GM12878 (cell line): ENCODE measurements at places on chromosomes 16 and 17.

DNA sequence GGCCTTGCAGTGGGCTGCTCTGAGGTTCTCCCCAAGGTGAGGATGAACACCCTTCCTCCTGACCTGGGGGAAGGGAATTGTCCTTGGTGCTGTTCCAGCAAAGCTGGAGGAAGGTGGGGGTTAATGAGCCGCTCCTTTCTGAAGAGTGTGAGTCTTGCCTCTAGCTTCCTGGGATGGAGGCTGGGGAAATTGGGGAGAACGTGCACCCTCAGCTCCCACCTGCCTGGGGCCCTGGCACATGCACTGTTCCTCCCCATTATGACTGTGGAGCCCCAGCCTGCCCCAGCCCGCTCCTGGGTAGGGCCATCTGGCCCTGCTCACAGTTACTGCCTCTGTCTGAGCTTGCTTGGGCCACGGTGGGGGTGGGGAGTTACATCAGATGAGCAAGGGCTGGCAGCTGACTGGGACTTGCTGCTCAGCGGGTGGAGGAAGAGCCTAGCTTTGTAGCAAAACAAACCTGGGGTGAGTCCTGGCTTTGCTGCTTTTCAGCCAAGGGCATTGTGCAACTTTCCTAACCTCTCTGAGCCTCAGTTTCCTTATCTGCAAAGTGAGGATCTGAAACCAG is 11.1 kb downstream of the TNS4 start:
- no peak for DNase-seq

DNA sequence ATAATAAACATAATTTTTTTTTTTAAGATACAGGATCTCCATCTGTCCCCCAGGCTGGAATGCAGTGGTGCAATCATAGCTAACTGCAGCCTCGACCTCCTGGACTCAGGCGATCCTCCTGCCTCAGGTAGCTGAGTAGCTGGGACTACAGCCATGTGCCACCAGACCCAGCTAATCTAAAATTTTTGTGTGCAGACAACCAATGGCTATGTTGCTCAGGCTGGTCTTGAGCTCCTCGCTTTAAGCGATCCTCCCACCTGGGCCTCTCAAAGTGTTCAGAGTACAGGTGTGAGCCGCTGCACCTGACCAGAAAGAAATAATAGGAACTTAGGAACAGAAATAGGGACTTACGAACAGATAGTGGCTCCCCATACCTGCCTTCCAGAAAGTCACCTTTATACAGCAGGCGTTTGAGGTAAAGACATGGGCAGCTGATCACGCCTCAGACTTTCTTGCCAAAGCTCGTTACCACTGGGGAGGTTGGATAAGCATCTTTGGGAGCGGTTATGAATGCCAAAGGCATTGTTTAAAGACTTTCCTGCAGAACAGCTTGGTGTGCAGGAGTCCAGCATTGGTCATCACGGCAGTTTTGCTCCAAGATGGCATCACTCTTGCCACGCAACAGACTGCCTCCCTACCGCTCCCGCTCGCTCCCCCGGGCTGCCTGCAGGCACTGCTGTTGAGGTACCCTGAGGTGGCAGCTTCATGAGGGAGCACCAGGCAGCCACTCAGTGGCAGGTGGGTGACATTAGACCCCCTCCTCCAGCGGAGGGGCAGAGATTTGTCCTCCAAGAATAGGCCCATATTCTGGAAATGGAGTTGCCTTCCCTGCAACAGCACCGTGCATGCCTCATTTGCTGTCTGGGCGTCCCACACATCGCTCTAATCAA is 13.6 kb downstream of the COX4I1 start:
- no peak for DNase-seq

- DNase-seq, result no peak
Observed at GRCh38 chr16:8511464-8511863, 78.8 kb downstream of the TMEM114 start.

GRCh38 chr16:14566599-14566998 is 63.5 kb downstream of the PARN start:
- no peak for DNase-seq

DNA sequence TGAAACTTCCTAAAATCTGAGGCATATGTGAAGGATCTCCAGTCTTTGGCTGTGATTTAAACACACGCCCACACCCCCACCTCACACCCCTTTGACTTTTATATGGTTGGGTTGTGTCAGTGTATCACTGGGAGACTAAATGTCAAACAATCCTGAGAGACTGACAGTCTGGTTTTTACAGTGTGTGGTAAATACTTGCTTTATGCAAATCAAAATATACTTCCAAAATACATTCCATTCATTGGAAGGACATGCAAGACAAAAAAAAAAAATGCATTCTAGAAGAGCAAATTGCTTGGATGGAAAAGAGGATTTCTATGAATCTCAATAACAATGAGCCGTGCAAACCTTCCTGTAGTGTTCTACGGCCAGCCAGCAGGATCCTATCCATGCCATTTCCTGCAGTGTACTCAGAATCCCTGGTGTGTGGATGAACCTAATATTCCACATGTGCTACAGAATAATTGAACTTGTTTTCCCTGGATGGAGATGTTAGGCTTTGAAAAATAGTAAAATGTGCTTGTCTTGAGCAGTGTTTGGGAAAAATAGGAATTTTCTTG is 602.1 kb upstream of the GOT2 start:
- DNase-seq, result no peak

- DNase-seq, result no peak
Observed at GRCh38 chr16:88539261-88539651, 30.9 kb upstream of the ZC3H18 start.

GRCh38 chr17:69335058-69335457 is 8.1 kb upstream of the ABCA5 start:
- no peak for DNase-seq

- no peak for DNase-seq
Observed at GRCh38 chr17:77887464-77888241, 70.8 kb upstream of the TNRC6C start.

DNA sequence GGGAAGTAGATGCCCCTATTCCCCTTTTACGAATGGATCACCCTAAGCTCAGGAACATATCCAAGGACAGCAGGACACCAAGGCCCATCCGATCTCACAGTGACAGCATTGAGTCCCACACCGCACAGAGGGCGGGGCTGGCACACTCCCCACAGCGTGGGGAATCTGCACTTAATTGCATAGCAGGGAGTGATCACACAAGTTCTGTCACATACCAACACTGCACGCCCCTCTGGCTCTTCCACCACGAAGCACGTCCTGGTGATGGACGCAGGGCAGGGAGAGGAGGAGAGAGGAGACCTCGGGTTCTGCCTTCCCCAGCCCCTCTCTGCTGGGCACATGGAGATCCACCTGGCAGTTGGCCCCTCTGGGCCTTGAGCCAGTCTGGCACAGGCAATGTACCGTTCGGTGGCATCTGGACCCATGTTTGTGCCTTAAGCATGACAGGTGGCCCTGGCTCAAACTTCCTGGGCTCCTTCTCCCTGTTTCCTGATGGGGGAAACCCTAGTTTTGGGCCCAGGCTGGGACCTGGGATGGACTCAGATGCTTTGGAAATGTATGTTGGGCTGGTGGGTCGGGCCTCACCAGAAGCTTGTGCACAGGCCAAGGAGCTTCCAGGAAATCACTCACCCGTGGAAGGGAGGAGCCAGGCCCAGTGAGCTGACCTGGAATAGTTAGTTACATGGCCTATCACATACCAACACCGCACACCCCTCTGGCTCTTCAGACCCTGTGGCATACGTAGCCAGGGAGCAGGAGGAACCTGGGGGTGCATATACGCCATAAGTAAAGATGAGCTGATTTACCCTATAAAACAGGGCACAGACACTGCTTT is 35.1 kb upstream of the CREBBP start:
- no peak for DNase-seq

DNA sequence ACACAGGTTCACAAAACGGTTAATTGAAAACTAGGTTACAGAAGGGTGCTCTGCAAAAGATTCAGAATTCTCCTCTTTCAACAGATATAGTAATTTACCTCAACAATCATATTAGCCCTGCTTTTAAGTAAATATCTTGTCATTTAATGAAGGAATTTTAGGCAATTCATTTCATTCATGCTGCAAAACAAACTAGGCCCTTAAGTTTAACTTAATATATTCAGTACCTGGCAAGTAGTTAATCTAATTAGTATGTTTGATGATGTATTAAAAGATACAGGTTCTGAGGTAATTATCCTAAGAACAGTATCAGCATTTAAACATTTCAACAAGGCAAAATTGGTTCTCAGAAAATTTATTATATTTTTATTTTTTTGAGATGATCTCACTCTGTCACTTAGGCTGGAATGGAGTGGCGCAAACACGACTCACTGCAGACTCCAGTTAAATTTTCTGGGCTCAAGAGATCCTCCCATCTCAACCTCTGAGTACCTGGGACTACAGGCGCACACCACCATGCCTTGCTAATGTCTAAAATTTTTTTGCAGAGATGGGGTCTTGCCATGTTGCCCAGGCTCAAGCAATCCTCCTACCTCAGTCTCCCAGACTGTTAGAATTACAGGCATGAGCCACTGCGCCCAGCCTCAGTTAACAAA is 44.9 kb downstream of the SMURF2 start:
- DNase-seq, result no peak

DNA sequence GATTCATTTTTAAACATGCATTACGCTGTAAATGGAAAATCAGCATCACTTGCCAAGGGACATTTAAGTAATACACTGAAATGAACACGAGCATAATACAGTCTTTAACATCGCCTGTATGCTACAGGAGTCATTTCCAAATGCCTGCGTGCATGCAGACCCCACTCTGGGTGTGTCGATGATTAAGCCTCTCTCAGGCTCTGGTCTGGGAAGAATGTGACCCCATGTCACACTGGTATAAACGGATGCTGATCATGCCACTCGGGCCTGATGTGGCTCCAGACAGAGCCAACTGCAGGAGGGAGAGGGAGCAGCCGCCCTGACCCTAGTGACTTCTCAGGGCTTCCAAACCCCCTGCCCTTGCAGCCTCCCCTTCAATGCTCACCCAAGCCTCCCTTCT is 10.8 kb downstream of the EMP2 start:
- no peak for DNase-seq

GRCh38 chr17:19242926-19243325 is 5.8 kb downstream of the EPN2 start:
- no peak for DNase-seq

- DNase-seq, result no peak
Observed at GRCh38 chr17:77254951-77255825, 114.4 kb downstream of the SEC14L1 start.

DNA sequence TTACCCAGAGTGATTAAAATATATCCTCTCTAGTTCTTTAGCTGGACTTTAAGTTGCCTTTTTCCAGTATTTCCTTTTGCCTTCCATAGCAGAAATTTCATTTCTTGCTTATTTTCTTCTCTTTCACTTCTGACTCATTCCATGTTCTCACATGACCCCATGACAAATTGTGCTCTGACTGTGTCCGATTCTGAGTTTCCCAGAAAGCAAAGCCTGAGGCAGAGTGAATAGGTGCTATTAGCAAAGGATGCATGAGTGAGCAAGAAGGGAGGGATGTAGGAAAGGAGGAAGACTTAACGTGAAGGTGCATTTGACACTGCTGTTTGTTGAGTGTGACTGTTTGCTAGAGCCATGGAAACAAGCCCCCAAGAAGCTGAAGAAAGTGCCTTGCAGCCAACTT is 82.6 kb upstream of the CNTNAP4 start:
- DNase-seq, result no peak

GRCh38 chr17:34571428-34572130 is 7.8 kb upstream of the TMEM132E start:
- no peak for DNase-seq

DNA sequence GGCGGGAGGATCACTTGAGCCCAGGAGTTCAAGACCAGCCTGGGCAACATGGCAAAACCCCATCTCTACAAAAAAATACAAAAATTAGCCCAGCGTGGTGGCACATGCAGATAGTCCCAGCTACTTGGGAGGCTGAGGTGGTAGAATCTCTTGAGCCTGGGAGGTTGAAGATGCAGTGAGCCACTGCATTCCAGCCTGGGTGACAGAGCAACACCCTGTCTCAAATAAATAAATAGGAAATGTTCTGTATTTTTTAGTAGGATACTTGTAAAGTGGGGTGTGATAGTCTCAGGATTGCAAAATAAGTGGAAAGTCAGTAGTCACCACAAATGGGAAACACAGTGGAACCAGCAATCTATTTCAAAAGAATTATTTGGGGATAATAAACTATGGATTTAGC is 4.0 kb downstream of the RSPRY1 start:
- no peak for DNase-seq

GRCh38 chr16:12796498-12796897 is 7.2 kb downstream of the CPPED1 start:
- no peak for DNase-seq

DNA sequence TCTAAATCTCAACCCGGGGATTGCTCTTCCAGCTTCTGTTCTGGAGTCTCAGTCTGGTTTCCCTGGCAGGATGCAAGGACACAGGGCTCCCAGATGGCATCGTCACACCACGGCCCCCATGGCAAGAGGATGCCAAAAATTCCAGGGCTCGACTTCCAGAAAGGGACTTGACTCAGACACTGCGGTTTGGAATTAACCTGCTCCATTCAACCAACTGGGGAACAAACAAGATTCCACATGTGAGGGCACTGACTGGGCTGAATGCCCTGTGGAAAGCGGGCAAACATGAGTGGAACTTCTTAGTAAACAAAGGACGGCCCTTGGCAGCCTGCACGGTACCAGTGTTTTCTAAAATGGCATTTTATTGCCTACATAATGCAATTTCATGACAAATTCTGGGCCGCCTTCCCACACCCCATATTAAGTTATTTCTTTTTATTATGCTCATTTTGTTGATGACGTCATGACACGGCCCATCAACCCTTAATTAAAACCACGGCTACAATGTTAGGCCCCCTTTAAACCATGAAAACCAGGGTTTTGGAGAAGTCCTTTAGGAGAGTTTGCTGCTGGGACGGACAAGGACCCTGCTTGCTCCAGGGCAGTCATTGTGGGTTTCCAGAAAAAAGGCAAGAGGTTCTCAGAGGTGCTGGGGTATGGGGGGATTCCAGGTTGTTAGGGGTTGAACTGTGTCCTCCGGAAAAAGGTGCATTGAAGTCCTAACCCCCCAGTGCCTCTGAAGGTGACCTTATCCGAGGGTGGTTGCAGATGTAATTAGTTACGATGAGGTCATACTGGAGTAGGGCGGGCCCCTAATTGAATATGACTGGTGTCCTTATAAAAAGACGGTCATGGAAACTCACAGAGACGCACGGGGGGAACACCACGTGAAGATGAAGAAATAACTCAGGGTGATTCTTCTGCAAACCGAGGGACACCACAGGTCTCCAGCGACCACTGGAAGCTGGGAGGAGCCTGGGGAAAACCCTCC is 205.6 kb downstream of the FOXL1 start:
- DNase-seq, result no peak

GRCh38 chr17:76709077-76709950 is 1.5 kb downstream of the MXRA7 start:
- DNase-seq, result no peak

- DNase-seq, result no peak
Observed at GRCh38 chr17:79905832-79906231, 66.6 kb upstream of the CBX4 start.
